Stimulated activated CD4-positive, alpha-beta T cell treated with anti-CD3 and anti-CD28 coated beads, Interleukin-1b, Interleukin-23, amount 100 ng/mL, for 1 hour (primary cell): ENCODE measurements at places on chromosomes 13 and 19.

DNA sequence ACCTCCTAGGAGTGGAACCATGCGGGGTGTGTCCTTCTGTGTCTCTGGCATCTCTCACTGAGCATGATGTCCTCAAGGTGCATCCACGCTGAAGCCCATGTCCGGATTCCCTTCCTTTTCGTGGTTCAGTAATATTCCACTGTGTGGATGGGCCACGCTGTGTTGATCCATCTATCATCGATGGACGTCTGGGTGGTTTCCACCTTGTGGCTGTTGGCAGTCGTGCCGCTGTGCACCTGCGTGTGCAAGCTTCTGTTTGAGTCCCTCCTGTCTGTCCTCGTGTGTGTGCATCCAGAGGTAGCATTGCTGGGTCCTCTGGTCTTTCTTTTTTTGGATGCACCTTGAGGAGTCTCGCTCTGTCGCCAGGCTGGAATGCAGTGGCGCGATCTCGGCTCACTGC is 11.2 kb upstream of the GNA15 start:
- DNase-seq = no peak

- DNase-seq = no peak
These were observed 18.8 kb downstream of the SMG9 start for GRCh38 chr19:43735957-43736356.

DNA sequence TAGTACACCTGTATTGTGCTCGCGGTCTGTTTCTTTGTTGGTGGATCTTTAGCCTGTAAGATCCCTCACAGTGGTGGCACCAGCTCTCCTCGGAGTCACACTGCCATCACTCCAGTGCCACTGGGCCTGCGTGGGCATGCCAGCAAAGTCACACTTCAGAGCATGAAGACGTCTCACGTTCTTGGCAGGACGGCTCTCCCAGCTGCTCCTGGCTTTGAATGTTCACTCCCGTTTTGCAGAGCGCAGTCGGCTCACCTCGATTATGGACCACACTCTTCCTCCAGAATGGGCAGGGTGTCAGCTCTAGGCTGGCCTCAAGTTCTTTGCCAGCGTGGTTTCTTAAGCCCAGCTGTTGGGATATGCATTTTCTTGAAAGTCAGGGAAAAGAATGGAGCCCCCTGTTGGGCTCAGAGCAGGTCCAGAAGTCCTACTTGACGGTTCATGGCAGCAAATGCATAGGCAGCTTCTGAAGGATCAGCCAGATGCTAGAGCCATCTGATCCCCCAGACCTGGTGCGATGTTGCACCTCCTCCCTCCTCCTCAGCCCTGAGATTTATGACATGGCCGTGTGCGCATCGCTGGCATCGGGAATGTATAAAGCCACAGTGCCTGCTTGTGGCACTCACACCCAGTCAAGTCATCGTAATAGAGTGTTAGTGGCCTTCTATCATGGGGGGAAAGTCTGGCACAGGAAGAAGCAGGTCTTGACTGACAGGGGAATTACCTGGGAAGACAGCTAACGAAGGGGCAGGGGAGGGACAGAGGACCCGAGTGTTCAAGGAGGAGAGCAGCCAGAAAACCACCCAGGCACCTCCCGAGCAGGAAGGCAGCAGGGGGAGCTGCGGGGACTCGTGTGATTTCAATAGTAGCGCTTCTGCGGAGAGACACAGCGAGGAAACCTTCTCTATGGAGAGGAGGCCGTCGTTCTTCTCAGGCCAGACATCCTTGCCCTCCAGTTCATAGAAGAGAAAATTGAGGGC is 40.2 kb upstream of the NPAS1 start:
- DNase-seq = no peak

DNA sequence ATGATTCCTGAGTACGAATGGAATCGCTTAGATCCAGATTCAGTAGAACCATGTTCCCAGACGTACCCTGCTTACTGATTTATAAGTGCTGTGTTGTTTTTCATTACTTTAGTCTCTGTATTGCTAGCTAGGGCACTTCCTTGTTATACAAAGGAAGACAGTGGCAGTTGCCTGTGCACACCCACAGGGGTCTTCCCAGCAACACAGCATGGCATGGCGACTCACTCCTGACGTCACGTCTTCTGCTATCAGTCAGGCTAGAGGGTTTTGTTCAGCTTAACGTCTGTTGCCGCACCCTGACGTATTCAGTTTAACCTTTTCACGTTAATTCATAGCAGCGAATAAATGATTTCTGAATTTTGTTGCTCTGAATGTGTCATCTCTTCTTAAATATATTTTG is 295.1 kb downstream of the MYO16 start:
- DNase-seq = no peak

DNA sequence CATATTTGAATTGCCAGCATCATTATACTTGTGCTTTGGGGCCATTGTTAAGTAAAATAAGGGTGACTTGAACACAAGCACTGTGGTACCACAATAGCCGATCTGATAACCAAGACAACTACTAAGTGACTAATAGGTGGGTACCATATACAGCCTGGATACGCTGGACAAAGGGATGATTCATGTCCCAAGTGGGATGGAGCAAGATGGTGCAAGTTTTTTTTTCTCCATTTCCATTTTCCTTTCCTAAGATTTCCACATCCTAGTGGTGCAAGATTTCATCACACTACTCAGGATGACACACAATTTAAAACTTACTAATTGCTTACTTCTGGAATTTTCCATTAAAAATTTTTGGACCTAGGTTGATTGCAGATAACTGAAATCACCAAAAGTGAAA is 15.1 kb downstream of the BRCA2 start:
- no peak for DNase-seq

GRCh38 chr13:56201834-56202233 is 938.9 kb upstream of the PRR20A start:
- DNase-seq = no peak

DNA sequence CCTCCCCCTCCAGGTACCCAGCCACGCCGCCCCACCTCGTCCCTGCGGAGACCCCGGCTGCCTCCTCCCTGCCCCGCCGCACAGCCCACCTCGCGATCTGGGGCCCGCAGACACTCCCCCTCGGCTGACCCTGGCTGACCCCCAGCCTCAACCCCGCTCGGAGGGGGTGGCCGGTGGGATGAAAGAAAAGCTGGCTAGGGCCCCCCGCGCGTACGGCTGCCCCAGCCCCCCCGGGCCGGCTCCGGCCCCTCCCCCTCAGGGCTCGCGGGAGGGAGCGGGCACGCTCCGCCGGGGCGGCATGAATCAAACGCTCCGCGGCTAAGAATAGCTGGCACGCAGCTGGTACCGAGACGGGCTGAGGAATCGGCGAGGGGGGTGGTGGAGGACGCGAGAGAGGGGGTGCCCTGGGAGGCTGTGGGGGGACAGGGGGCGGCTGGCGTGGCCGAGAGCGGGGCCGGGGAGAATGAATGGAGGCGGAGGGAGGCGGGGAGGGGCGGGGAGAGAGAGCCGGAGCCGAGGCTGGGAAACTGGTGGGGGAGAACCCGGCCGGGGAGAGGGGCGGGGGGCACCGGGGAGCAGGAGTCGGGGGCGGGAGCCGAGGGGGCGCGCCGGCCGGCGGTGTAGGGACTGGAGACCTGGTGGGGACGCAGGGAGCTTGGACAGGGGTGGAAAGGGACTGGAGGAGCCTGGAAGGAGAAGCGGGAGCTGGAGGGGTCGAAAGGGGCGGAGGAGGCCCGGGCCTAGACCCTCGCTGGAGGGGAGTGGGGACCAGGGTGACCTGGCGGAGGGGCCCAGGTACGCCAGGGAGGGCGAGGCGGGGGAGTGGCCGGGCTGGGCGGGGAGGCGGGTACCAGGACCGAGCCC is 1.1 kb downstream of the SHANK1 start:
- no peak for DNase-seq

DNA sequence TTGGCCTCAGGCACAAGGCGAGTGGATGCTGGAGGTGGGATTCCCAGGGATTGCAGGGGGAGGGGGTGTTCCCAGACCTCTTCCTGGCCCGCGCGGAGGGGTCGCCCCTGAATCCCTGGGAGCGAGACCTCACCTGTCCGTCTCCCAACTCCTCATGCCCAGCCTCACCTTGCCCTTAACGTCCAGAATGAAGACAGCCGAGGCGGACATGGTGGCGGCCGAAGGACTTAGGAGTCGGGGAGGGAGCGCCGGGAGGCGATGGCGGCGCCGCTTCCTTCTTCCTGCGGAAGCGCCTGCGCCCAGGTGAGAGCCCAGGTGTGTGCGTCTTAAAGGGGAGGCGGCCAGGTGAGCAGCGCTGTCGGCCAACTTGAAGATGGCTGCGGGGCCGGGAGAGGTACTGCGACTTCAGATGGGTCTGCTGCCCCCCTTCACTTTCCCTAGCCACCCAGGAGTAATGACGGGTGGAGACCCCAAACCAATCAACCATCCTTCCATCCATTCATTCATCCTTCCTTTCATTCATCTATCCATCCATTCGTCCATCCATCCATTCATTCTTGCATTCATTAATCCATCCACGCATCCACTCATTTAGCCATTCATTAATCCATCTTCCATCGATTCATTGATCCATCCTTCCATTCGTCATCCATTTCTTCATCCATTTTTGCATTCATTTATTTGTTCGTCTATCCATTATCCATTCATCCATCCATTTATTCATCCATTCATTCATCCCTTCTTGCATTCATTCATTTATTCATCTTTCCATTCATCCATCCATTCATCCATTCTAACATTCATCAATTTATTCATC is at the start of gene AP1M2:
Gene AP1M2 (minus strand): TSS at position 291 of the 817 bp plus-strand sequence. CDS start 81 bp downstream, at position 210.
- DNase-seq = no peak
